ENCODE measurements at places on chromosomes 4 and X.

DNA sequence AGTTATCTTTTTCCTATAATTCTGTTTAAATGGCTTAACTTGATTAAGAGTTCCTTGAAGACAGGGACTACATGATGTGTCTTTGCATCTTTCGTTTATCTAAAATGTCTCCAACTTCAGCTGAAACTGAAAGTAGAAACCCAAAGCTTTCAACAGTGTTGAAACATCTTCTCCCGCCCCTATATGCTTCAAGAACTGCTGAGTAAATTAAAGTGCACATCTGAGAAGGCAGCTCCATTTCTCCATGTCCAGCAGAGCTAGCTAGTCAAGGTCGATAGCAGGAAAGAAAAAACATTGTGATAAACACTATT is 185.7 kb upstream of the TBL1X start:
- DNase-seq, result no peak

DNA sequence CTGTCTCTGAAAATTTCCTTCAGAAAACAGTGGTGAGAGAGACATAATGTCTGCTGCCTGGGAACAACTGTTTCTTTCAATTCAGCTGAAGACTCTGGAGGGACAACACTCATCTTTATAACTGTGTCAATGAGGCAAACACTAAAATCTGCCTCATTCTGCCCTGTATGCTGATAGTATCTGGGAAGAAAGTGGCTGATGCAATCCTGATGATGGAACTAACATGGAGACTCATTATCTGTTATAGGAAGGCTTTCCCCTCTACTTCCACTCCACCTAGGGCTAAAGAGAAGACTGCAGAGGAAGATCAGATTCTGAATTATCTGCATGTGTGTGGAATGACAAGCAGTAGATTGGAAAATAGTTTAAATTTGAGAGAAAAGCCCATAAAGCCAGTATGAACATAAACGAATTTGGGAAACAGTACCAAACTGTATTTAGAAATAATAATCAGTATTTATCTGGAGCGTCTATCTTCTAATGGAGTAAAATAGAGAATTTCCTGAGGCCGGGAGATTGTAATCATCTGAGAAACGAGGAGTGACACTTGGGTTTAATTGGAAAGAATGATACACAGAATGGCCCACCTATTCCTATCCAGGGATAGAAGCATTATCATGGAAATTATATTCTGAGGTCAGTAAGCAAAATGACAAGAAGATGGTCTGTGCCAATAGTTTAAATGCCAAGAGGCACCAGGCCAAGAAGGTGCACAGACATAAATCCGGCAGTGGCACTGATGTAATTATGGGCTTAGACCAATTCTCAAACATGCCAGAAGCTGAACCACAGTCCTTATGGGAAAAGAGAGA is 85.4 kb downstream of the SHISA3 start:
- DNase-seq, result no peak

- no peak for DNase-seq
Observed at GRCh38 chr4:16794816-16795445, 103.5 kb downstream of the LDB2 start.

- DNase-seq, result no peak
Observed at GRCh38 chr4:148095346-148095923, 346.8 kb downstream of the NR3C2 start.

DNA sequence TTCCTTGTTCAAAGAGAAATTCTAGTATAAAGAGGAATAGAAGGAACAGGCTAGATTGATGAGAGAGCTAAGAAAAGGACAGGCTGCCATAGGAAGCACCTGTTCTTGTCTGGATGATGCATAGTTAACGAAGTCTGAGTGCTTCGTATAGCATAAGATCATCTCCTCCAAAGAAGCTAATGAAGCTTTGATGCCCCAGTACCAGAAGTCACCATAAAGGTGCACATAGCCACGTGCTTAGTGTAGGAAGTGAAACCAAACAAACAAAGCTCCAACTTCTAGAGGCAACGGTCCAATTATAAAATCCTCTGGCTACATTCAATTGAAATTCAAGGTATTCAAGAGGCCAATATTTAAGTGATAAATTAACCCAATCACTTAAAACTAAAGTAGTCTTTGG is 31.0 kb downstream of the AFAP1 start:
- DNase-seq, result no peak

DNA sequence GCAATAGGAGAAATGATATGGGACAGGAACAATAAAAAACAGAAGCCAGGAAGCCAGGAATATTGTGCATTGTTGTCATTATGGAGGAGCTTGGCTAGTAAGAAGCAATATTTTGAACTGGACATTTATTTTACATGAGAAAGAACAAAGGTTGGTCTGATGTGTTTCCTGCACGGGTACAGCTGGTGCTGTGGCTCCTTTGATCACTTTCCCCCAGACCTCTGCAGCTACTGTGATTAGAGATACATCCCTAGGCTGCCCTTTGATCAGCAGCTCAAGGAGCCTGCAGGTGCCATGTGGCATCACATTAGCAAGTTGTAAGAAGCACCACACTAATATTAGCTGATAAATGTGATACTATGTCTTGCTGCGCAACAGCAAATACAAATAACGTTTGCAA is 2.5 kb downstream of the PDGFC start:
- DNase-seq, result no peak

DNA sequence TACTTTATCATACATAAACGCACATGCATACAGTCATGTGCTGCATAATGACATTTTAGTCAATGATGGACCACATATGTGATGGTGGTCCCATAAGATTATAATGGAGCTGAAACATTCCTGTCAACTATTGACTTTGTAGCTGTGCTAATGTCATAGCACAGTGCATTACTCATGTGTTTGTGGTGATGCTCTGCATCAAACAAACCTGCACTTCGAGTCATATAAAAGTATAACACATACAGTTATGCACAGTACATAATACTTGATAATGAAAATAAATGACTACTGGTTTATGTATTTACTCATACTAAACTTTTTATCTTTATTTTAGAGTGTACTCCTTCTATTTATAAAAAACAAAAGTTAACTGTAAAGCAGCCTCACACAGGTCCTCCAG is 60.5 kb upstream of the MCUB start:
- no peak for DNase-seq

GRCh38 chrX:8748855-8749254 is 16.9 kb upstream of the ANOS1 start:
- DNase-seq, result no peak

- DNase-seq, result no peak
Observed at GRCh38 chrX:118347131-118347530, 1.2 kb downstream of the WDR44 start.

- DNase-seq, result no peak
Observed at GRCh38 chr4:147247579-147247978, 233.3 kb upstream of the EDNRA start.

GRCh38 chr4:154984148-154984547 is 203.1 kb downstream of the RBM46 start:
- DNase-seq, result no peak

GRCh38 chr4:1354136-1354982 is 7.4 kb downstream of the UVSSA start:
- no peak for DNase-seq

DNA sequence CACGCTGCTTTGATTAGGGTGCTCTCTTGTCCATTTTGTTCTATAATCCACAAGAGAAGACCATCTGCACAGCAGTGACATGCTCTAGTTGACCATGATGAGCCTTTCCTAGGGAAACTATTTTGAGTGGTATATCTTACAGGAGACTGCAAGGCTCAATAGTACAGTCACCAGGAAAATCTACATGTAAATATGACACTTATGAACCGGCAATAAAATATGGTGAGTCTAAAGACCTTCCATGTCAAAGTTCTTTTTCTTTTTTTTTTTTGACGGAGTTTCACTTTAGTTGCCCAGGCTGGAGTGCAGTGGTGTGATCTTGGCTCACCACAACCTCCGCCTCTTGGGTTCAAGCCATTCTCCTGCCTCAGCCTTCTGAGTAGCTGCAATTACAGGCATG is 103.7 kb downstream of the MGST2 start:
- no peak for DNase-seq

- DNase-seq, result no peak
Observed at GRCh38 chr4:145093638-145094037, 4.4 kb downstream of the ANAPC10 start.

- no peak for DNase-seq
Observed at GRCh38 chrX:64205441-64205734, at the start of gene AMER1. Gene AMER1, minus strand, starts transcription at chrX:64205708. Its CDS starts 12,422 bp downstream, at chrX:64193286.

- no peak for DNase-seq
Observed at GRCh38 chr4:88526221-88526815, 2.7 kb upstream of the PYURF start.

GRCh38 chr4:47373174-47373573 is 90.3 kb downstream of the COMMD8 start:
- no peak for DNase-seq

DNA sequence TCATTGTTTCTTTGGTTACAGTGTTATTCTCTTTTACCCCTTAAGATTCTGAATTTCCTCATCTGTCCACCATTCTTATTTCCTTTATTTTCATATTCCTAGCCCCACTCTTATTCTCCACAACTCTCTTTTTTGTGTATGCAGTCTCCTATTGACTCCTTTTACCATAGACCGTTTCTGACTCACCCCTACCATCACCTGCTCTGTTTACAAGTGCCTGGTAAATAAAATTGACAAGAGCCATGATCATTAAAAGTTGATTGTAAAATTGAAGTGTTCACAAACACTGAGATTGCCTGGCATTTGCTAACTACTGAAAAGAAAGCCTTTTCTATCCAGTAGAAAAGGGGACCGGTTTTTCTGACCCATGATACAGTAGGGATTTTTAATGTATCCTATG is 54.4 kb downstream of the MRPL1 start:
- DNase-seq, result no peak

DNA sequence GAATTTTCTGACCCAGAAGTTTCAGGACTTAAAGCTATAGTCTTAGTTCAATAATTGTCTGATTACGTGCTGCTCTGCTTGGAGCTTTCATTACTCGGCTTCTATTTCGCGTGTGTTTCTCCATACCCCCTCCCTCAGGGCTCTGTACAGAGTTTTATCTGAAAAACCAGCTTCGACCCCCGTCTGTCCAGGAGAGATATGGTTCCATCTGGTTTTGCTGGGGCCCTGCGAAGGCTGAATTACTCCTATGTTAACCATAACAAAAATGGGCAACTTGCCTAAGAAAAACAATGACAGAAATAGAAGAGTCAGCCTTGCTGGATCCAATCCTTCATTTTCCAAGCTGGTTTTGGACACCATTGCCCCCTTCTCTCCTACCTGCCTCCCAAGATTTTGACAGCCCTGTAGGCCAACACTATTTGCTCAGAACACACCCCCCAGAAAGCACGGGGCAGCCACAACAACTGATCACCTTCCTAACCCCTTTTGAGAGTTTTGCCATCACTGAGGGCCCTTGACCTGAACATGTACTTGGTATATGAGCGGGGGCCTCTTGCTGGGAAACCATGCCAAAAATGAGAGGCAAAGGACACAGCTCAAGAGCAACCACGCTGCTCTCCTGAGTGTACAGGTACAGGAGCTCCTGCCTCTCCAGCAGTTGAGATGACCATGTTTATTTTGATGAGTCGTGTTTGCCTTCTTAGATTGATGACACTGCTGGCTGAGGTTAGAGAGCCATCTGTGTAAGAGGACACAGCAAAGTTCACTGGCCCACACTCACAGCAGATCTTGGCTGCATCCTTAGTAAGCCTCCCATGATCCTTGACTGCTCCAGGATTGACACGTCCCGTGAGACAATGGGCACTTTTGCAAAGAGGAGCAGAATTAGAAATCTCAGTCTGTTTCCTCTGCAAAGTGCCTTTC is 36.2 kb upstream of the ATP6AP2 start:
- no peak for DNase-seq

DNA sequence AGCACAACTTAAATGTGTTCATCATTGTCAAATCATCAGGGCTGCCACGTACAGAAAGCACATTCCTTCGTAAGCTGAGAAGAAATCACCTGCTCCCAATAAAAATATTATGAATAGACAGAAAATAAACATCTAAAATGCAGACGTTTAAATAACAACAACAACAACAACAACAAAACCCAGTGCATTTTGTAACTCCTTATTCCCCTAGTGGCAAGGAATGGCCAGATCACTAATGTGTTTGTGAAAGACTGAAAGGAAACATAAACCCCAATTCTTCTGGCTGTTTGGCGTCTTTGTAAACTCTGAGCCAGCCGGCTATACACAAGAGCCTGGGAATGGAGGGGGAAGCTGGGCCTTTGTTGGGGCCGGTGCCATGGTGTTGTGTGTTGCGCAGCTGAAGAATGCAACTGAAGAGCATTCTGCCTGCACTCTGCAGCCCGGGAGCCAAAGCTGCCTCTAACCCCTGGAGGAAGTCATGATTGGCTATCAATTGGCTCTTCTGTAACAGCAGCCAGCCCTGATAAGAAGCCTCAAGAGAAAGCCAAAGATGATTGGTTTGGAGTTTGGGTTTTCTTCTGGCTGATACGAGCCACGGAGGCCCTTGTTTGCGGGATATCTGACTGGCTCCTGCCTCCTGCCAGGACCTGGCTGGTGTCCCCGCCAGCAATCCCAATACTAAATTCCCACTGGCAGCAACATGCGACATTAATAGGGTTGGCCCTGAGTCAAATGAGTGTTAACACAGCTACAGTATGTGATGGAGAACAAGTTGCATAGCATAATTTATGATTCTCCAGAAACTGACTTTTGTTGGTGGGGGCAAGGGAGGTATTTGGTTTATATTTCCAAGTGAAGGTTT is 89.7 kb upstream of the TFDP3 start:
- DNase-seq, result no peak

DNA sequence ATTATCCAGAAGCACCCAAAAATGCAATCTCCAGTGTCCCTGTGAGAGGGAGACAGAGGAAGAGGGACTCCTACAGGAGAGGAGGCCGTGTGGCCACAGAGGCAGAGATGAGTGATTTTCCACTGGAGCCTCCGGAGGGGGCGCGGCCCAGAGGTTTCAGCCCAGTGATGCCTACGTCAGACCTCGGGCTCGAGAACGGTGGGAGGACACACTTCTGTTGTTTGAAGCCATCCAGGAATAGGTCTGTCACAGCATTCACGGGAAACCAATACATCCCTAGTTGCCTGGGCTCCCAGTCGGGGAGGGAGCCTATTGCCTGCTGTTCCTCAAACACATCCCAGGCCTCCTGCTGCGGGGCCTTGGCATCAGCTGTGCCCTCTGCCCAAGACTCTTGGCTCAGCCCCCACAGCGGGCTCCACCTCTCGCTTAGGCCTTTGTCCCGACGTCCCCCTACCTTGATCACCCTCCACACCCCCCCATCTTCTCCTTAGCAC is 39.2 kb upstream of the HMX1 start:
- no peak for DNase-seq

DNA sequence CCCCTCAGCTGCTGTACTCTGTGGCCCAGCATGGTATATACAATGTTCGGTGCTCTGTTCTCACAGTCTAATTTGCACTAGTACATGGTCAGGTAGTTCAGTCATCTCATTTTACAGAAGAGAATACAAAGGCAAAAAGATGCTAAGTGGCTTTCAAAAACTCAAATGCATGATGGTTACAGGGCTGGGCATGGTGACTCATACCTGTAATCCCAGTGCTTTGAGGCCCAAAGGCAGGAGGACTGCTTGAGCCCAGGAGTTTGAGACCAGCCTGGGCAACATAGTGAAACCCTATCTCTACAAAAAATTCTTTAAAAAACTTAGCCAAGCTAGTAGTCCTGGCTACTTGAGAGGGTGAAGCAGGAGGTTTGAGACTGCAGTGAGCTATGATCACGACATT is 210.5 kb upstream of the KIT start:
- DNase-seq, result no peak

Measured in stimulated activated CD8-positive, alpha-beta memory T cell treated with anti-CD3 and anti-CD28 coated beads, Interleukin-7, amount 100 ng/mL, for 1 hour (primary cell).